G401 (cell line): ENCODE measurements at places on chromosomes 16 and 17. TPM values are rescaled to one million over a fixed set of nuclear protein-coding genes. Genes with fewer than 3 reads are reported as not detected.
A peak's percentile ranks its signal among the peaks of the same experiment; 100 is the strongest.

CARD14 gene
- total RNA-seq = 0.44 TPM in 1 of 2 replicates, not detected in the other

- DNase-seq = peak; percentile 74
Observed at GRCh38 chr16:48277158-48277557, 29.8 kb upstream of the ABCC11 start.

DNA sequence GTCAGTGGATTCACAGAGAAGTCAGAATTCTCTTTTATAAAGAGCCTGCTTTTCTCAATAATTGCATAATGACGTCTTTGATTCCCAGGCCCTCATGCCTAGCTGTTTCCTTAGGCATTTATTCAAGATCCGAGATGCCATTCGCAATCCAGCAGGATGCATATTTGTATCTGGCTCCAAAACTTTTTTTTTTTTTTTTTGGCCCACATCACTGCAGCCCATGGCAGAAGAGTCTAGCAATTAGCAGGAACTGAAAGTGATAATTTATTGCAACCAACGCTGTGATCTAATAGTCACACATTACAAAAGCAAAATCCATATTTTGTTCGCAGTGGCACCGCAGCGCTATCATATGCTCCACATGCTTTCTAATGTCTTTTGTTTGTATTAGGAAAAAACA is 503.4 kb downstream of the MAF start:
- DNase-seq = no peak

CEMP1 gene
- 1.4 TPM in 1 of 2 replicates, not detected in the other for total RNA-seq

DNA sequence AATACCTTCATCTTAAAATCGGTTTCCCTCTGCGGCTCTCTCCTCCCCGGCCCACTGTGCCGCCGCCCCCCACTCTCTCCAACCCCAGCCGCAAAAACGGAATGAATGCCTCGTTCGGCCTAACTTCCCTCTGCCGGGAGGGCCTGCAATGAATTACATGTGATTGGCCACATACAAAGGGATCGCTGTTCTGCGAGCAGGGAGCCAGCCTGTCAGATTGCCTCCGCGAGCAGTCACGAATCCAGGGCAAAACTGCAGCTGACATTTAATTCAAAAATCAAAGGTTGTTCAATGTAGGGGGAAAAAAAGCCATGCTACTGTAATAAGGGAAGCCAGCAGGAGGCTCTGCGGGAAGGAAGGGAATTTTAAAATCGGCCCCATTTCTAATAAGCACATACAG is 84.9 kb downstream of the TBC1D16 start:
- peak; percentile 13 for DNase-seq

DNA sequence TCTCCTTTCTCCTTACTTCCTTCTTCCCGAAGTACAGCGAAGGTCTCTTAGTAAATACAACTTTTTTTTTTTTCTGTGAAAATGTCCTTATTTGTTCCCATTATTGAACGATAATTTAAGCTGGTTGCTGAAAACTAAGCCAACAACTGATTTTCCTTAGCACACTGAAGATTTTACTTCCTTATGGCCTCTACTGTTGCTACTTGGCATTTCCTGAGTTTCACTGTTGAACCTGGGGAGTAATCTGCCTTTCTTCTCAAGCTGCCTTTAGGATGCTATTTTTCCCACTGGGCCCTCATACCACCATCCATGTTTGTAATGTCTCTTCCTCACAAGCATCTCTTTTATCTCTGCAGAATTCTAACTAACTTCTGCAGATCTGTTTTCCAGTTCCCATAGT is 26.1 kb downstream of the UBE2O start:
- no peak for DNase-seq

- DNase-seq = no peak
Observed at GRCh38 chr17:78146471-78146869, 285 bp downstream of the C17orf99 start.
